Type B pancreatic cell (in vitro differentiated cells): ENCODE measurements at places on chromosomes 11 and 22. TPM values are rescaled to one million over a fixed set of nuclear protein-coding genes. Genes with fewer than 3 reads are reported as not detected.

DNA sequence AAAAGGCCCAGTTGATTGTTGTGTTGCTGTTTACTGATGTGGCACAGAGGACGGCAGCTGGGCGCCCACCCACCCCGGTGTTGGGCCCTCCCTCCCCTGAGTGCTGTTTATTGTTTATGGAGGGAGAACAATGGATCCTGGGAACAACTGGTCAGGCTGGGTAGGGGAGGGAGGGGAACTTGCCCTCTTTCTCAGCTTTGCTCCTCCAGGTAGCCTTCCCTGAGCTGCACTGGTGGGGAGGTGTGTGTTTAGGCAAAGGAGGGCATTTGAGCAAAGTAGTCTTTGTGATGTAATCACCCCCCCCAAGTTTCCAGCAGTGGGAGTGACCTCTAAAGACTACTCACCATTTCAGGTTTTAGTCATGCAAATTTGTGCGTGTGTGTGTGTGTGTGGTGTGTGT, 1035.3 kb downstream of the NTM start:
- no peaks in the 10 kb centered on the region for H3K36me3 ChIP-seq
- DNase-seq = no peak
- H3K4me1 ChIP-seq = peaks cover 3% of the 10 kb centered on the region
- H3K27ac ChIP-seq = no peak overlapping the region
- peaks cover 48% of the 10 kb centered on the region for H3K27me3 ChIP-seq
- H3K4me3 ChIP-seq = no peak overlapping the region

DNA sequence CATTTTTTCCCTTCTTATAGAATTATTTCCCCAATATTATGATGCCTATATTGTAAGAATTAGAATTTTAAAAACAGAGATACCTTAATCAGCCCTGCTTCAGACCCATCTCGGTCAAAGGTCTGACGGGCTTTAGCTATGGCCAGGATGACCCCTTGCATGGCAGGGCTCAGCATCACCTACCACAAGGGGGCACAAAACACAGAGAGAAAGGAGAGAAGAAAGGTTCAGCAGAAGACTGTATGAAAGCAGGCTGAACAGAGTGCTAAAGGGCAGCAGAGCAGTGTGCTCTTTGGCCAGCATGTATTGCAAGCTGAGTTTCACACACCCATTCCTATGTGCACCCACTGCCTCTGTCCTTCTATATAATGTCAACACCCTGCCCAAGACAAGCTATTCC, 26.8 kb downstream of the CLDN25 start:
- H3K4me1 ChIP-seq = no peaks in the 10 kb centered on the region
- no peak overlapping the region for H3K27ac ChIP-seq
- no peaks in the 10 kb centered on the region for H3K27me3 ChIP-seq
- no peak for DNase-seq
- peaks cover 46% of the 10 kb centered on the region for H3K36me3 ChIP-seq

The PIH1D2 gene
- total RNA-seq = 3.1 and 5.5 TPM in 2 replicates

The GLYAT gene
- 1.6 TPM in 1 of 2 replicates, not detected in the other for total RNA-seq

- no peak for DNase-seq
- H3K36me3 ChIP-seq = peaks cover 33% of the 10 kb centered on the region
- no peak overlapping the region for H3K4me3 ChIP-seq
- no peaks in the 10 kb centered on the region for H3K4me1 ChIP-seq
- H3K27me3 ChIP-seq = no peaks in the 10 kb centered on the region
- H3K27ac ChIP-seq = no peak overlapping the region
Measured at GRCh38 chr11:103228807-103229206, 119.6 kb downstream of the DYNC2H1 start.

The GRAP2 gene
- total RNA-seq = 0.24 and 0.43 TPM in 2 replicates

DNA sequence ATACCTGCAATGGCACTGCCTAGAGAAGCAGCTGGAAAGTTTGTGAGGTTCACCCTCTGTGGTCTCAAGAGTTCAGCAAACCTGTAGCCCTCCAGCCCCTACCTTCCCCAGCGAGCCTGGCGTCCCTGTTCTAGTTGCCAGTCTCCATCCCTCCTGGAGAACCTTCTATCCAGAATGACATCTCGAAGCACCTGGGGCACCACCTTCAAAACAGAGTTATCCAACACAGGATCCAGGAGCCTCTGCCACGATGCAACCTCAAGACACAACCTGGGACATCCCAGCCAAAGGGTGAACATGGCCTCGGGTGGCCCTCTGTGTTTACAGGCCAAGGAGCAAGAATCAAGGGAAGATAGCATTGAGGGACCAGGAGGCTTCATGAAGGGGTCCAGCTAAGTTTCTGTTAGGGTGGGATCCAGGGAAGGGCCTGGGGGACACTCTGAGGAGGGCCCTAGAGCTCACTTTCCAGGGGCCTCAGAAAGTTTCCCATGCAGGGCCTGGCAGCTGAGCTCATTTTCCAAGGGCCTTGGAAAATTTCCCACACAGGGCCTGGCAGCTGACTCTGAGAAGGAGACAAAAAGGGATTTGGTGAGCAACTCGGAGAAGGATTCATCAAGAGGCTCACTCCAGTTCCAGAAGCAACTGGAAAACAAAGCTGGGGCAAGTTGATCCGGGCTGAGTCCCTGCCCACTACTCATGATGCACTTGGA, 36.9 kb upstream of the SYT13 start:
- no peaks in the 10 kb centered on the region for H3K36me3 ChIP-seq
- H3K27me3 ChIP-seq = peaks cover 31% of the 10 kb centered on the region
- no peaks in the 10 kb centered on the region for H3K4me1 ChIP-seq
- no peak overlapping the region for H3K27ac ChIP-seq

The CALCB gene
- 0.64 TPM in 1 of 2 replicates, not detected in the other for total RNA-seq
